GM20000 (cell line): ENCODE measurements at places on chromosomes 12 and 14.

GRCh38 chr12:131829356-131829747, 1.2 kb downstream of the MMP17 start:
- DNase-seq, result no peak

- DNase-seq, result no peak
Observed at GRCh38 chr12:101666052-101666728, 31.2 kb upstream of the CHPT1 start.

DNA sequence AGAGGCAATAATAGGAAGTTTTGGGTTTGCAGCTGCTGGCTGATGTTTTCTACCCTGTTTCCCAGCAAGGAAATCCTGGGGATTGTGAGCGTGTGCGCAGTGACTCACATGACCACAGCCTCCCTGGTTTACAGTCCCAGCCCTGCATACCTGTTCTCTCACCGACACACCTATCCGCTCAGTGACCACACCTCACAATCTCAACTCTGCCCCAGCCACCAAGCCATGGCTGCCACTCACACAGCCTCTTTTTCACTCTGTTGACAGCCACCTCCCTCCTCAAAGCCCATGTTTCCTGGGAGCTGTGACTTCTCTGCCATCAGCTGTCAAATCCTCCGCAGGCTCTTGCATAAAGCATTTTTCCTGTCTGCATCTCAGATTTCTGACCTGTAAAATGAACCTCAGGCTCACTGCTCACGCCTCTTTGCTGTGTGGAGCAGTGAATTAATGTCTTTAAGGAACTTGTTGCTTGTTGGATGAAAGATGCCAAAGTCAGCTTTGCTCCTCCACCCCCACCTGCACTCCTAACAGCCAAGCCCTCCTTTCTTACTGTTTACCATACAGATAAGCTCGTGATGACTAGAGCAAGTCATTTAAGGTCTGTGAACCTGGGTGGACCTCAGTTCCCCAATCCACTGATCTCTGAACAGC, 43.5 kb downstream of the B4GALNT3 start:
- DNase-seq, result no peak

- no peak for DNase-seq
Observed at GRCh38 chr12:2152134-2152533, 99.3 kb downstream of the CACNA1C start.

DNA sequence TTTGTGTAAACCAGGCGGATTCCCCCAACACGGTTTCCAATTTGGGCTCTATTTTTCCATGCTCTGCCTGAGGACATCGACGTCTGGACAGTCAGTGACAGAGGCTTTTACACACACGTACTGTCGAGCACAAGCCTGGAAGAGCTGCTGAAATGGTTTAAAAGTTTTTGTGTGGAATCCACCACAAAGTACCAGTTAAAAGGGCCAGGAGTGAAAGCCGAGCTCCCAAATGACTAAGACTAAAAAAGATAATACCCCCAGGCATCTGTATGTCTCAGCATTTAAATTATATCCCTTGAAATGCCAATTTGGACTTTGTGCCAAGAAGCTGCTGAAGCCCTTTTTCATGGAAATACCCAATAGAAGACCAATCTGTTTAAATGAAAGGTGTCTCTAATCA, 173.2 kb downstream of the EGLN3 start:
- DNase-seq, result no peak

- peak; percentile 79 for DNase-seq
Observed at GRCh38 chr14:70655110-70655826, 13.6 kb downstream of the TTC9 start.
